ENCODE measurements at places on chromosomes 13 and 19.
A peak's percentile ranks its signal among the peaks of the same experiment; 100 is the strongest.

DNA sequence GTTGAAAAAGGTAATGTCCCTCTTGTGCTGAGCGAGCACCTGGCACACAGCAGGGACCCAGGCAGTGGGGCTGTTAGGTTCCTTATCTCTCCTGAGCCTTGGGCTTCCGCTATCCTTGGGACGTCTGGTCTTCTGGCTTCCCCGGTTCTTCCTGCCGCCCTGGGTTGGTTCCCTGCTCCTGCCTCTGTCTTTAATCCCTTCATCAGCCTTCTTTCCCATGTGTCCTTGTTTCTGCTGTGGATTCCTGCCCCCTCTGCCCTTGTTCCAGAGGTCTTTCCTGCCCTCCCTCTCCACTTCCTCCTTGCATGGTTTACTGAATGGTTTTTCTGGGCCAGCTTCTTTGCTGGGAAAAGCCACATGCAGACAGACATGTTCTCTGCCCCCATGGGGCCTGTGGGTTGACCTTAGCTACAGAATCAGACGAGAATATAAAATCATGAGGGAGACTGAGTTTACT is 2.6 kb downstream of the EPN1 start:
- no peak for DNase-seq

DNA sequence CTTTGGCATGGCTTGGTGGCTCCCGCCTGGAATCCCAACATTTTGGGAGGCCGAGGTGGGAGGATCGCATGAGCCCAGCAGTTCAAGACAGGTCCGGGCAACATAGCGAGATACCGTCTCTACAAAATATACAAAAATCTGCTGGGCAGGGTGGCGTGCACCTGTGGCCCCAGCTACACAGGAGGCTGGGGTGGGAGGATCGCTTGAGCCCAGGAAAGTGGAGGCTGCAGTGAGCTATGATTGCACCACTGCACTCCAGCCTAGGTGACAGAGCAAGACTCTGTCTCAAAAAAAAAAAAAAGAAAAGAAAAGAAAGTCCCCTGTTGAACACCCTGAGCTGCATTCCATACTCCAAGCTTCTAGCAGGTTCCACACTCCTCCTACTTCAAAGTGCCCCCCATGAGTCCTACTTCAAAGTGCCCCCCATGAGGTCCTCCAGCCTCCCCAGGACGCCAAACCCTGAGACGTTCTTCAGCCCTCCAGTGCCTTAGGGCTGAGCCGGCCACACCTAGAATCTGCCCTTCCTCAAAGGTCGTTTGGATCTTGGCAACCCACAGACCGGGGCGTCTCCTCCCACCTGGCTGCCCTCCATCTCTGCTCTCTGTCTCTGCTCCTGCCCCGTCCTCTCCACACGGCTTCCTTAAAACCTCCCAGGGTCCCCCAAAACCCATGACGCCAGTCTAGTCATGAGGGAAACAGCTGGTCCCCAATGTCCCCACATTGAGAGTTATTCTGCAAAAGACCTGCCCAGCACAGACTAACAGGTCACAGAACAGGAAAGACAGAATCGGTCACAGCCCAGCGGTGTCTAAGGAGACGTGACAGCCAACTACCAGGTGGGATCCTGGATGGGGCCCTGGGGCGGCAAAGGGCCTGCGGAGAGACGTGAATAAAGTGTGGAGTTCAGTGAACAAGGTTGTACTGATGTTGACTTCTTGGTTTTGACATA is 4.8 kb downstream of the TJP3 start:
- no peak for DNase-seq

DNA sequence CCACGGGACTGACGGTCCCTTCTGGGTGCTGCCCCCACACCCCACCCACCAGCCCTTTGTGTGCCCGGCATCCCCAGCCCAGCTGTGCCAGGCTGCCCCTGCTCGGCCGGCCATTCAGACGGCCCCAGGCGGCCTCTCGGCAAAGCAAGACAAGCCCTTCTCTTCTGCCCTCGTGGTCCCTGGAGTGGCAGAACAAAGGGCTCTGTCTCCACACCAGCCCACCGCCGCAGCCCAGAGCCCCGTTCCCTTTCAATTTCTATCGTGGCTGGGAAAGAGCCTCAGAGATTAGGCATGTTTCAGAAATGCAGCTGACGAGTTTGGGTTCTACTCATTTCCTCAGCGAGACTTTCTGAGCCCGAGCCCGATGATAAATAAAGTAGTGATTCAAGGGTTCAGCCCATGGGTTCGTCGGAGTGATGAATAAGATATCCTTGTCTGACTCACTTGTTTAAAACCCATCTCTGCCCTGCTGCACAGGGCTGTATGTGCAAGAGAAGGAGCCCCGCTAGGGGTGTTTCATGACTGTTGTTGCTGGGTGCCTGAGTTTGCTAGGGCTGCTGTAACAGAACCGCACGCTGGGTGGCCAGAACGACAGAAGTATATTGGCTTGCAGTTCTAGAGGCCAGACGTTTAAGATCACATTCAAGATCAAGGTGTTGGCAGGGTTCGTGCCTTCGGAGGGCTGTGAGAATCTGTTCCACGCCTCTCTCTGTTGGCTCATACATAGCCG is 4.3 kb downstream of the MYO9B start:
- no peak for DNase-seq

- no peak for DNase-seq
These were observed 254.6 kb downstream of the SPRY2 start for GRCh38 chr13:80086304-80086721.

DNA sequence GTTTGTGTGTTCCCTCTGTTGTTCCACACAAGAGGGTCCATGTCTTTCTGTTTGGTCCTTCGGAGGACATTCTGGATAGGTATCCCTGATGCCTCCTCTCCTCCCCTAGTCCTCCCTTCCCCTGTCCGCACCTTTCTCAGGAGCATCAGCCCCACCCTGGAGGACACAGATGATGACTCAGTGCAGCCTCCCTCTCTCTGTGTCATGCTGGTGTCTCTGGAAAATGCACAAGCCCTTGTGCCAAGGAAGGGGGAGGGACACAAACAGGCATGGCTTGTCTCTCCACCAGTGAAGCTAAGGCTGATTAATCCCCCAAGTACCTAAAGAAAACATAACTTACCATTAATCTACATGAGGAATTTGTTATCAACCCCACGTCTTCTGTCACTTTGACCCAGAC is 16.2 kb upstream of the TNFRSF19 start:
- DNase-seq = no peak

DNA sequence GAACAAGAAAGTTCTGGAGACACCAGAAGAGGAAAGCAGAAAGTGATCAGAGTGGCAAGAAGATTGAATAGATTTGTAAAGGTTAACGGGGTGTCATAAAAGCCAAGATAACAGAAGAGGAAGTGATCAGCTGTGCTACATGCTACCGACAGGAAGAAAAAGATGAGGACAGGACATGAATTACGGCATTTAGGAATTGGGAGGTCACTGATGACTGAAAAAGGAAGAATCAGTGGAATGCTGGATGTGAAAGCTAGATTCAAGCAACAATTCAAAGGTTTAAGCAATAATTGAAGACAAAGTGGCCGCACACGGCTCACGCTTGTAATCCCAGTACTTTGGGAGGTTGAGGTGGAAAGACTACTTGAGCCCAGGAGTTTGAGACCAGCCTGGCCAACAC is 15.1 kb downstream of the ZNF160 start:
- DNase-seq = no peak

DNA sequence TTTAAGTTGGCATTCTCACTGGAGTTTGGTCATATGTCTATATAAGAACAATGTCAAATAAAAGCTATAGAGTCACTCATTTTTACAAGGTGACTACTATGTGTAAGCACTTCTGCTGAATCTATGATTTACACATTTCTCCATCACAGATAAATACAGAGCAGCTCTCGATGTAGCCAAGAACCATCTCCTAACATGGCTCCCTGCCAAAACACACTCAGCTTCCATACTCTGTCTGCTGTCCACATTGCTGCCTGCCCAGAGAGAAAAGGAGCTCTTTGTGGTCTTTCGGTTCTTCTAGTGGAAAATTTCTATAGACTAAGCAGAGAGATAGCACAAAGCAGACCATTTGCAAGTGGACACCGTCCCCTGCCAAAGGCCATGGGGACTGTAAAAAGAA is 190.9 kb upstream of the KLF12 start:
- peak; percentile 5 for DNase-seq

DNA sequence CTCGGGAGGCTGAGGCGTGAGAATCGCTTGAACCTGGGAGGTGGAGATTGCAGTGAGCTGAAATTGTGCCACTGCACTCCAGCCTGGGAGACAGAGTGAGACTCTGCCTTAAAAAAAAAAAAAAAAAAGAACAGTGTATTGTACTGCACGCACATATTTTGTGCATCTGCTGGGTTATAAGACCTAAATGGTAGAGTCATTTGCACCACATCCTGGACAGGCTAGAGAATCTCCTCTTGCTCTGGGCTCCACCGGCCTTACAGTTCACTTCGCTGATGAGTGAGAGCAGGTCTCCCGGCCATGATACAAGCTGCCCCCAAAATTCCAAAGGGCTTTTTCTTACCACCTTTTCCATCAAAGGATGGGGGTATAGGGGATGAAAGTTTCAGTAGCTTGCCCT is 7.2 kb upstream of the SAE1 start:
- DNase-seq = no peak

DNA sequence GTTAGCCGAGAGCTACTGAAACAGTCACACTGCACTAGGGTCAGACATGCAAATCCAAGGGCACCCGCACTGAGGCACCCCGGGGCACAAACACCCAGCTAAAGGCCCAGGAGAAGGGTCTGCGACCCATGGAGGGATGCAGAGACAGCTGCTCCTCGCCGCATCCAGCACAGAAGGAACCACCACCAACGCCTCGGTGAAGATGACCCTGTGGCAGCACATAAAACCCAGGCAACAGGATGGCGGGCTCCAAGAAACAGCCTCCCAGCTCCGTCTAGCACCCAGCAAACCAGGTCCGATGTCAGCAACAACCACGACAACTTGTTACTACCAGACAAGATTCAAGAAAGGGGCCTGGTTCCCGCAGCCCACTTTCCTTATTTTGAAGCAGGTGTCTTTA is 82.1 kb downstream of the STK24 start:
- no peak for DNase-seq

- peak; percentile 76 for DNase-seq
These were observed 379 bp upstream of the CDC34 start for GRCh38 chr19:531009-531752.

GRCh38 chr19:55255618-55256423 is 3.0 kb downstream of the PPP6R1 start:
- DNase-seq = no peak

DNA sequence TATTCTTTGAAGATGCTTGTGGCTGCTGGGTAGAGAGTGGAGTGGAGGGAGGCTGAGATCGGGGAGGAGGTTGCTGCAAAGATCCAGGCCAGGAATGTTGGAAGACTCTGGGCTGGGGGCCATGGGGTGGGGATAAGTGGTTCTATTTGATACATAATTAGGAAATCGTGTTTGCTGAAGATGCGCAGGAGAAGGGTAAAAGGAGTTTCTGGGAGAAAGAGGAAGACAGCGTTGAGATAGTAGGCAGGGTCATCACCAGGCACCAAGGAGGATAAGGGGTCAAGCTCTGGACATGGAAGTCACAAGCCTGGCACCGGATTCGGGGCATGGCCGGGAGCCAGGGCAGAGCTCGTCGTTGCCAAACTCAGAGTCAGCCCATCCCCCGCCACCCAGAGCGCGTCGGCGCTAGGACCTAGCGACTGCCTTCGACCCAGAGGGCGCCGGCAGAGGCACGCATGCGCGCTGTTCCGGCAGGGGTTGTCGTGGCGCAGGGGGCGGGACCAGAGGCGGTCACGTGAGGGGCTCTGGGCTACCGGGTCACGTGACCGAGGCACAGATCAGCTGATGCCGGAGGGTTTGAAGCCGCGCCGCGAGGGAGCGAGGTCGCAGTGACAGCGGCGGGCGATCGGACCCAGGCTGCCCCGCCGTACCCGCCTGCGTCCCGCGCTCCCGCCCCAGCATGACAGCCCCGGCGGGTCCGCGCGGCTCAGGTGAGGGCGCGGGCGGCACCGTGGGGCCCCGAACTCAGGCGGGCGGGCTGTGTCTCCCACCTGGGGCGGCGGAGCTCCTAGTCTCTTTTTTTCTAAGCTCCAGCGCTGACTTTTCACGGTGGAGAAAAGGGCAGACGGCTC is at the start of gene MCOLN1:
TSS of gene MCOLN1 (plus strand) at position 553 of the 851 bp plus-strand sequence. CDS start at position 680, 127 bp downstream.
- peak; percentile 94 for DNase-seq

DNA sequence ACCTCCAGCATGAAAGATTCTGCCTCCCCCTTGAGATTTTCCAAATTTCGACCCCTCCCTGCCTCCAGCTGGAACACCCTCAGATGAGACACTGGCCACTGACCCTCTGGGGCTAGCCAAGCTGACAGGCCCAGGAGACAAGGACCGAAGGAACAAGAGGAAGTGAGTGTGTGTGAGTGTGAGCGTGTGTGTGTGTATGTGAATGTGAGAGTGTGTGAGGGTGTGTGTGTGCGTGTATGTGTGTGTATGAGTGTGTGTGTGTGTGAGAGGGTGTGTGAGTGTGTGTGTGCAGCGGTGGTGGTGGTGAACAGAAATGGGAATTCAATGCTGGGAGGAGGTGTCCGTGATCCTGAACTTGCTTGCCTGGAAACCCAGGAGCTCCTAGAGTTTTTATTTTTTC is 13.8 kb downstream of the HRC start:
- DNase-seq = no peak

GRCh38 chr13:100266026-100266425 is 177.1 kb downstream of the PCCA start:
- no peak for DNase-seq

GRCh38 chr13:26914624-26915023 is 154.0 kb upstream of the GPR12 start:
- peak; percentile 75 for DNase-seq

All from NCI-H146 (cell line).